ENCODE measurements at places on chromosomes 12 and 14. TPM values are rescaled to one million over a fixed set of nuclear protein-coding genes. Genes with fewer than 3 reads are reported as not detected.

The CTSG gene
- not detected for total RNA-seq

The KIF26A gene
- not detected for total RNA-seq

The CMKLR1 gene
- total RNA-seq = 34.5 TPM

The KRT73 gene
- total RNA-seq = not detected

The GLTP gene
- total RNA-seq = 35.7 TPM

The RHOJ gene
- total RNA-seq = 0.12 TPM

The SNAPC1 gene
- 37.4 TPM for total RNA-seq

The SLC10A1 gene
- not detected for total RNA-seq

The TSPAN11 gene
- total RNA-seq = 0.48 TPM

The INHBC gene
- total RNA-seq = not detected

The FAM181A gene
- total RNA-seq = not detected
